ENCODE measurements at places on chromosomes 3 and 15.
A peak's percentile ranks its signal among the peaks of the same experiment; 100 is the strongest.

- DNase-seq, result no peak
Observed at GRCh38 chr3:48927928-48928327, 9.3 kb downstream of the ARIH2 start.

GRCh38 chr3:105653868-105654267 is 214.9 kb downstream of the CBLB start:
- DNase-seq, result no peak

DNA sequence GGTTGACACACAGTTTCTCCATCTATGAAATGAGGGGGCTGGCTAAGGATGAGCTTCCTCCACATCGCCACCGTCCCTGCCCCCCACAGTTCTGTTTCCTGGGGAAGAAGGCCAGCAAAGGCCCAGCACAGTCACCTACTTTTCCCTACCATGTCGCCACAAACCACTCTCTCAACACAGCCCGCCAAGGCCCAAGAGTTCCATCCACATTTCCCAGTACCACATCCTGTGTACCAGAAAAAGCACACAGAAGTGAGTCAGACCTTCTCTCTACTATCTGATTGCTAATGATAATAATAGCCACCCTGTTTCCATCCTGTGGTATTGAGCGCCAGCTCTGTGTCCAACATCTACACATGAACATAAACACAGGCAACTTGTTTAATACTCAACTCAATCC is 30.3 kb upstream of the C15orf39 start:
- DNase-seq, result peak; percentile 55

- peak; percentile 87 for DNase-seq
Observed at GRCh38 chr3:194369522-194370279, at the start of gene LRRC15. TSS of gene LRRC15 (minus strand) at chr3:194369743. CDS start at chr3:194361043, 8,700 bp downstream.

- no peak for DNase-seq
Observed at GRCh38 chr3:19559724-19560442, 374.1 kb downstream of the EFHB start.

DNA sequence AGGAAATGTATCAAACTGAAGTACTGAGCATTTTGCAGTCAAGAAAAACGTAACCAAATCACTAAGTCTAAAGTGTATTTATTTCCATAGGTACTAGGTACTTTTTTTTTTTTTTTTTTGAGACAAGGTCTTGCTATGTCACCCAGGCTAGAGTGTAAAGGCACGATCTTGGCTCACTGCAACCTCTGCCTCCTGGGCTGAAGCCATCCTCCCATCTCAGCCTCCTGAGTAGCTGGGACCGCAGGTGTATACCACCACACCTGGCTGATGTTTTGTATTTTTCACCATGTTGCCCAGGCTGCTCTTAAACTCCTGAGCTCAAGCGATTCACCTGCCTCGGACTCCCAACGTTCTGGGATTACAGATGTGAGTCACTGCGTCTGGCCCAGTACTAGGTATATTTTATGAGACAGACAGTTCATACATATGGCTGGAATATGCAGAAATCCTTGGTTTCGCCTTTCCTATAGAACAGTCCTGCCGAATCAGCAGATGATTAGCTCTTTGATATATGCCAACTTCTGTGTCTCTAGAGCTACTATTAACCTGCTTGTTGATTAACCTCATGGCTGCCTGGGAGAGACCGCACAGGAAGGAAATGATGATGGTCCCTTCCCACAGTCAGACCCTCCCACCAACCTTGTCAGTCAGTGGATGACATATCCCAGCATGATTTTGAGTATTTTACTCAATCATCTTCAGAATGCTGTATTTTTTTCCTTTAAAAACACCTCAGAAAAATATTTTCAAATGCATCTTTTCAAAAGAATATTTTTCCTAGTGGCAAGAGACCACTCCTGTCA is 32.3 kb downstream of the TMOD3 start:
- no peak for DNase-seq

- no peak for DNase-seq
Observed at GRCh38 chr15:93413745-93414144, 324.7 kb upstream of the RGMA start.

DNA sequence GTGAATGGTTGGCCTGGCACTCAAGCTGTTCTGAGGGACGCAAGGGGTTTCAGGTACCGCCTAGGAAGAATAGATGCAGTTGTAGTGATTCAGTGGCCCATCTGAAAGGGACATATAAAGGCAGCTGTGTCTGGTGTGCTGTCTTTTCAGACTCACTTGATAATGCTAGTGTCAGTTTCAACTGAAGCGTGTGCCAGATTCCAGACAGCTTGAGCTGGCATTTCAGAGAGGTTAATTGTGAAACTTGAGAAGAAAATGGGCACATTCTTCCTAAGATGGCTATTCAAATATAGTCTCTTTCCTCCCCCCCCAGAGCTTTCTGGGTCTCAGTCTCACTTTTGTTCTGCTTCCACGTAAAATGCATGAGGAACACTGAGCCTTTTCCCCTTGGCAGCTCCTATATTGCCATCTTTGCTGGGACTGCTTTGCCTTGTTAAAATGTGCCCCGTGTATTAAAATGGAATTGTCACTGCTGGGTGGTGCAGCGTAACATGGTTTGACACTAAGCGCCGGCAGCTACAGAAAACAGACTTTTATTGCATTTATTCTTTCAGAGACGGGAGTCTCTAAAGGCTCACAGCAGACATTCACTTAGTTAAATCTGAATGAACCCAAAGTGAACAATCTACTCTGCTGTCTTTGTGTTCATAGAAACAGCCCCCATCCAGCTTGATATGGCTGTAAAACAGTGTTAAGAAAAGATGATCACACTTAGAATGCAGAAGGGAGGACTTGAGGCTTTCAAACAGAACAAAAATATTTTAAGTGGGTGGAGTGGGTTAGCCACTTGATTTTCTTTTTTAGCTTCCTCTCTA is 478.7 kb downstream of the RBMS3 start:
- peak; percentile 11 for DNase-seq

DNA sequence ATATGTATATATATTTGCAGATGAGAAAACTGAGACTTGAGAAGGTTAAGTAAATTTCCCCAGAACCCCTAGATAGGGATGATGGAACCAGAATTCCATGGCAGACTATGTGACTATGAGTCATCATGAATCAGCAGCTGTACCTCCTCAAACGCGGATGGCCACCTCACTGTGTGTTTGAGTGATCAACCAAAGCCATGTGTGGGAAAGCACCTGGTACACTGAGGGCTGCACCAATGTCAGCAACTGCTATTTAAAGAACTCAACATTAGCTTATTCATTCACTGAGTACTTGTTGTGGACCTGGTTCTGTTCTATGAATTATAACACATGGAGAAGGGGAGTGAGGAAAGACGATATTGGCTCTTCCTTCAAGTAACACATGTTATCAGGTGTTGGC is 377.0 kb downstream of the GAP43 start:
- DNase-seq, result peak; percentile 84

- no peak for DNase-seq
Observed at GRCh38 chr3:128066114-128066513, 13.9 kb downstream of the SEC61A1 start.

DNA sequence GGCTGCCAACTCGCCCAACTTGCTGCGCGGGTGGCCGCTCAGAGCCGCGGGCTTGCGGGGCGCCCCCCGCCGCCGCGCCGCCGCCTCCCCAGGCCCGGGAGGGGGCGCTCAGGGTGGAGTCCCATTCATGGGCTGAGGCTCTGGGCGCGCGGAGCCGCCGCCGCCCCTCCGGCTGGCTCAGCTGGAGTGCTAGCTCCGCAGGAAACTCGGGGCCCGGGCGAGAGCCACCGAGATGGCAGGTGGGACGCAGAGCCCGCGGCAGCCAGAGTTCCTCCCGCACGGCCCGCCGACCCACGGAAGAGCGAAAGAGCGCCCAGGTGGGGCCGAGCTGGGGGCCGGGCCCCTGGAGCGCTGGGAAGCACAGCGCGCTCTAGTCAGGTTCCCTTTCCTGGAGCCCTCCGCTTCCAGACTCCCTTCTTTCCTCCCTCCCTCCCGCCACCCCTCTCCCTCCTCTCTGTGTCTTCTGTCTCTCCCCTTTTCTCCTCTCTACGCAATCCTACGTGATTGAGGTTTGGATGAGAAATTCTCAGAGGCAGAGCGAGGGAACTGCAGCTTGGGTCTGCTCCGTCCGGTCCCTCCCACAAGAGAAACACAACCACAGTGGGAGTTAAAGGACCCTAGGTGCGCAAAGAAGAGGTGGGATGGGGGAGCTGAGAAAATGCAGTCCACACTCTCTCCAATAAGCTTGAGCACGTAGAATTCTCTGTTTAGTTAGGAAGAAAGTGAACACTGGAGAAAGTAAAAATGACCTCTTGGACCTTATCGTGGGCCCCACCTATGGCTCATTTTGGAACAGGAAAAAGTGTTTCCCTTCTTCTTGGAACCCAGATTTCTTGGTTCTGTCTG is 317.3 kb downstream of the FGF12 start:
- DNase-seq, result peak; percentile 42

DNA sequence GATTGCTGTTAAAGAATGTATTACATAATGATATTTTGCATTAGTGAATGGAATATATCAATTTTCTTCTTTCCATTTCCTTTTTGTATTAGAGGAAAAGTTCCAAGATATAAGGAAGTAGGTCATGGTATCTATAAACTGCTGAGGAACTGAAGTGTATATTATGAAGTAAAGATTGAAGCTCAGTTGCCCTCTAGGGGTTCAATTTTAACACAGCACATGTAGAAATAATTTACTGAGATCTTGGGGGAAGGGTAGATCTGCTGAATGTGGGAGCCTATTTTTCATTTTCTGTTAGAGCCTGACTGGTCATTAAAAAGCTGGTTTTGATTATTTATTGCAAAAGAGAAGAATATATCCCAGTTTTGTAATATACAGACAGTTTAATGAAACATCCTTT is 45.2 kb downstream of the CMC1 start:
- DNase-seq, result peak; percentile 13

DNA sequence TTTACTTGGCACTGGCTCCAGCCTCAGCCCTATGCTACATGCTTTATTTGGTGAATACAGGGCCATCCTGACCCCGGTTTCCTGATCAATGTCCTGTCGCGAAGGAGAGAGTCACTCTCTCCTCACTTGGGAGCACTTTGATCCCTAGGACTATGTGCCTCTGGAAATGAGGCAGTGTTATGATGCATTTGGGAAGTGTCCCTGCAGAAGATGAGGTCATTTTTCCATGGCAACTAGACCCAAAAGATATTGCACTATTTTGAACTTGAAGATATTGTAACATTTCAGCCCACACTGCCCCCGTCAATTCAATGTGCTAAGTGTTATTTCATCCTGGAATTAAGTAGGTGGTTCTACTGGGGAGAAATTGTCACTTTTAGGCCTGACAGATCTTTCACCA is 68.0 kb downstream of the LRRK1 start:
- no peak for DNase-seq

- peak; percentile 87 for DNase-seq
Observed at GRCh38 chr3:58177747-58178527, 32.8 kb downstream of the DNASE1L3 start.

- no peak for DNase-seq
Observed at GRCh38 chr3:171851660-171852058, 8.5 kb downstream of the TMEM212 start.

- no peak for DNase-seq
Observed at GRCh38 chr15:94921936-94922335, 690.6 kb downstream of the MCTP2 start.

DNA sequence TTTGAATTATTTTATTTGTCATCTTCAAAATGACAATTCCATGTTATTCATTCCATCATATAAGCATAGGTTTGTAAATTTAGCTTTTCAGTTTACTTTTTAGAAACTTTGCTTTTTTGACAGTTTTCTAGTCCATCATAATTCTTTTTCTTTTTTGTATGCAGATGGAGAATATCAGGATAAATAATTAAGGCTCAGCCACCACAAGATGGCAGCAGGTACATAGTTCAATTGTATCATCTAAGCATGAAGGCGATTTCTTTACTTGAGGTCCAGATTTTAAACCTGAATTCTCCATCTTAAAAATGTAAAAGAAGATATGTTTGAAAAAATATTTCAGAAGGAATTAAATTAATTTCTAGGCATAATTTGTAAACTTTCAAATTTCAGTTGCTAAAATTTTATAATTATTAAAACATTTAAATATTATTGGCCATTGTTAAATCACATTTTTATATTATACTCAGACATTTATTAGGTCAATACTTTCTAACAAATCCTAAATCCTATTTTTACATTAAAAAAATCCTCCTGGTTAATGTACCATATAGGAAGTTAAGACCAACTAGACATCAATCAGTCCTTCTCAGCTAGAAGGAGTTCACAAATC is 15.1 kb downstream of the PLSCR5 start:
- peak; percentile 8 for DNase-seq

GRCh38 chr3:39185326-39185958 is 7.0 kb downstream of the XIRP1 start:
- no peak for DNase-seq

DNA sequence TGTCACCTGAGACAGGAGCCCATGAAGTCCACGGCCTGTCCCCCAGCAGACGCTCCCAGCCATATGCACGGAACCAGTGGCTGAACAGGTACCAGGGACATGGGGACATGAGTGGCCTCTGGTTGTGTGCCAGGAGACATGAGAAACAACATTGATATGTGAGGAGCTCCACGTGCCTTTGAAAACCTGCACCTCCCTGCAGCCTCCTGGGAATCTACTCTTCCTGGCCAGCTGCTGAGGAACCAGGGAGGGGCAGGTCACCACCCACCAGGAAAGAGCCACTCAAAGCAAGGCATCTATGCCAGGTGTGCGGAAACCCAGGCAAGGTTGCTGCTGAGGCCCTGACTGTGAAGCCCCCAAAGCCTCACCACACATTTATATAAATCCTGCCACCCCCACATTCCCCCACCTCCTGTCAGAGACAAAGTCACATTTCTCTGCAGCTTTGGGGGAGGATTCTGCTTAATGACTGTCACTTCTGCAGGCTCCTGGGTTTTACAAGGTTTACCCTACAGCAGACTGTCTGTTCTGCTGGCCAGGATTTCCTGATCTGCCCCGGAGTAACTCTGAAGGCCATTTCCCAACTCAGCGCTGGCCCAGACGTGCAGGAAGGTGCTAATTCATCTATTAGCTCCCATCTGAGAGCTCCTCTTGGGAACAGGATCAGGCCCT is 110.8 kb downstream of the ADCY5 start:
- DNase-seq, result no peak

- no peak for DNase-seq
Observed at GRCh38 chr3:100402256-100402655, 917 bp downstream of the LNP1 start.

- DNase-seq, result no peak
Observed at GRCh38 chr15:69341356-69341755, 42.6 kb downstream of the PAQR5 start.

DNA sequence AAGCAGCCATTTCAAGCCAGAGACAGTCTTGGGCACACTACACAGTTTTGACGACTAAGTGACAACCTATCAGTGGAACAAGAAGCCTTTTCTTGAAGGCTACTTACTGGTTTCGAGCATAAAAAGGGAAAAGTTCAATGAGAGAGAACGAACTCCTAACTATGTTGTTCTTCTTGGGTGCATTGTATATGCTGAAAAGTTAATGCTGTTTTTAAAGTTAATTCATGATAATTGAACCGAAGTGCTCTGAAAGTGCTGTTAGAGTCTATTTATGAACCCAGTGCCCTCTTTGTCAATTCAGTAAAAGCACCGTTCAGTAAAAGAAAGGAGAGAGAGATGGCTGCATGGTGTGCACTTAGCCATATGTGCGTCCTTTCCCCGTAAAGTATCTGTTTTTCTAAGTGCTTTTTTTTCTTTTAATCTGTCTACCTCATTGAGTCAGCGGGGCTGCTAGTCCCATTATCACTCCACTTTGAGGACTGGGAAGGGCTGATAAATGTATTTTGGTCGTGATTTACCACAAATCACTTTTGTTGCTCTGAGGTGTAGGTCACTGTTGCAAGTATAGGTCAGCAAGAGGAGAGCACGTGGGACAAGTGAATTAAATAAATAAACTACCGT is 380.7 kb upstream of the GOLIM4 start:
- DNase-seq, result no peak

GRCh38 chr15:38061856-38062649 is 127.6 kb downstream of the TMCO5A start:
- DNase-seq, result no peak

- DNase-seq, result no peak
Observed at GRCh38 chr15:82890995-82891390, 61.5 kb downstream of the HOMER2 start.
